Activated CD4-positive, alpha-beta T cell treated with anti-CD3 and anti-CD28 coated beads for 48 hours (primary cell): ENCODE measurements at places on chromosomes 5 and 9.

GRCh38 chr9:110099236-110100095 lies 108.5 kb downstream of the C9orf152 start:
- no peak for DNase-seq

- no peak for DNase-seq
Measured at GRCh38 chr9:133166392-133166791, 2.7 kb upstream of the GBGT1 start.

- no peak for DNase-seq
Measured at GRCh38 chr9:136082496-136083361, 12.4 kb downstream of the NACC2 start.

GRCh38 chr9:124652615-124653393 lies 118.3 kb downstream of the NR6A1 start:
- DNase-seq, result no peak

- no peak for DNase-seq
Measured at GRCh38 chr5:81154725-81155124, 78.4 kb upstream of the CKMT2 start.

- no peak for DNase-seq
Measured at GRCh38 chr9:20994486-20994885, 37.0 kb downstream of the HACD4 start.

DNA sequence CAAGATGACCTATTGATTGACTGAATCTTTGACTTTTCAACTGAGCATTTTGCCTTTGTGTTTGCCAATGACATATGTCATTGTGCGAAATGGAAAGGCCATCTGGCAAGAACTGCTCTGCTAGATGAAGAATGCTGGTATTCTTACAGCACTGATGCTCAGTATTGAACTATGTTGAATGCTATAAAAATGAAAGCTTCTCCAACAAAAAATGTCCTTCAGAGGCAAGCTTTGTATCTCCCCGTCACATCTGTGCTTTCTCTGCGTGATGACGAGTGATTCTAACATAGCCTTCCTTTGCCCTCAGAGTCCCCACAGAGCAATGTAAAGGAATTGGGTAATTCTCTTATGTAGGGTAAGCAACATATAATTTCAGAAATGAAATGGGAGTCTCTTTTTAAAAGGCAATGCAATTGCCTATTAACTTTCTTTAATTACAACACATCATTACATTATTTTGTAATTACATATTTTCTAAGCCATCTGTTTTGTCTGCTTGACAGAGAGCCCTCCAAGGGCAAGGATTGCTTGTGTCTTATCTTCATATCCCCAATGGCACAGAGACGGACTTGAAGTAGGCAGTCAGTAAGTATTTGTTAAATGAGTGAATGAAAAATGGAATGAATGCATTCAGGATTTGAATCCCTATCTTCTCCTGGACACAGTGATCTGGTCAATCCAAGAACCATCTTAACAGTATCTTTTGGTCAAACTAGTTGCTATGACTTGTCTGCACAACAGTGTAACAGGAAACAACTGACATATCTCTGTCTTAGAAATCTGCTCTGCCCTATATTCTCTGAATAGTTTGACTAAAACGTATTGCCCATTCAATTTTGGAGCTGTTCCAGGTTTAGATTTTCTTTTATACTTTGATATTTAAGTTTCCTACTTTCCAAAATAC lies 46.1 kb downstream of the ENC1 start:
- DNase-seq, result no peak

GRCh38 chr9:136338511-136338910 lies 11.2 kb downstream of the GPSM1 start:
- DNase-seq, result no peak

DNA sequence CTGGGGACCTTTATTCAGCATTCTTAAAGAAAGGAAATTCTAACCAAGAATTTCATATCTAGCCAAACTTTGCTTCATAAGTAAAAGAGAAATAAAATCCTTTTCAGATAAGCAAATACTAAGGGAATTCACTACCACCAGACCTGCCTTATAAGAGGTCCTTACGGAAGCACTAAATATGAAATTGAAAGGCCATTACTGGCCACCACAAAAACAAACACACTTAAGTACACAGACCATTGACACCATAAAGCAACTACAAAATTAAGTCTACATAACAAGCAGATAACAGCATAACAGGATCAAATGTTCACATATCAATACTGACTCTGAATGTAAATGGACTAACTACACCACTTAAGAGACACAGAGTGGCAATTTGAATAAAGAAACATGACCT lies 361.4 kb upstream of the POU5F2 start:
- DNase-seq, result no peak

GRCh38 chr5:106755066-106755465 lies 915.7 kb downstream of the EFNA5 start:
- no peak for DNase-seq

GRCh38 chr9:98874721-98875255 lies 67.3 kb downstream of the GALNT12 start:
- no peak for DNase-seq

DNA sequence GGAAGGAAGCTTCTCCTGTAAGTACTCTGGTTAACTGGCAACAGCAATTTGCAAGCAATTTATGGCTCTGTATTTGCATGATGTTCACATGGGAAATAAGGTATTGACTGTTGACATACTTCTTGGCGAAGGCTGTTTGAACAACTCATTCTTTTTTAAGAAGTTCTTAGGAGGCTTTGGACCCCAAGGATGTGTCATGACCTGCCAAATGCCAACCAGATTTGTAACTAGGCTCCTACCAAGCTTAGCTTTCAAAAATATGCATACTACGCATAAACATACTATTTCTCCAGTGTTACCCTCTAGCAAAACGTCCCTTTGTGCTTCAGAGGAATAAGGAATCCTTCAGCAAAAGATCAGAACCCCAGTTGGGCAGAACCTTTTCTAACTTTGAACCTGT lies 165.2 kb upstream of the MSX2 start:
- no peak for DNase-seq

- no peak for DNase-seq
Measured at GRCh38 chr5:1220351-1220750, 4.8 kb upstream of the SLC6A18 start.

GRCh38 chr5:161544350-161544765 lies 2.2 kb downstream of the GABRB2 start:
- peak; percentile 49 for DNase-seq

- DNase-seq, result peak; percentile 23
Measured at GRCh38 chr5:14946815-14947620, 75.4 kb upstream of the ANKH start.

DNA sequence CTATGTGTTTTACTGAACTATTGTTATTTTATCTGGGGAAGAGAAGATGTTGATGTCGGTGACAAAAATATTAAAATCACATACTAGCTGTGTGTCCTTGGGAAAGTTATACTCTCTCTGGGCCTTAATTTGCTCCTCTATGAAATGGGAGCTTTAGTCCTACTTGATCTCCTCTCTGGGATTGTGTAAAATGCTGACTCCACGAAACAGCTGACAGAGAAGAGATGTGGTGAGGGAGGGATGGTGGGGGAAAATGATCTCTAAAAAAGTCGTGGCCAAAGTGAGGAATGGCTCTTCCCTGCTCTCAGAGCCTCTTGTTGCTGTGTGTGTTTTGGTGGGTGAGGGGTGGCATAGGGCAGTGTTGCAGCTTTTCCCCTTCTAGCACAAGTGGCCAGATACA lies 173.7 kb downstream of the MELK start:
- DNase-seq, result no peak

GRCh38 chr5:178211095-178212048 lies 7.0 kb downstream of the HNRNPAB start:
- no peak for DNase-seq

DNA sequence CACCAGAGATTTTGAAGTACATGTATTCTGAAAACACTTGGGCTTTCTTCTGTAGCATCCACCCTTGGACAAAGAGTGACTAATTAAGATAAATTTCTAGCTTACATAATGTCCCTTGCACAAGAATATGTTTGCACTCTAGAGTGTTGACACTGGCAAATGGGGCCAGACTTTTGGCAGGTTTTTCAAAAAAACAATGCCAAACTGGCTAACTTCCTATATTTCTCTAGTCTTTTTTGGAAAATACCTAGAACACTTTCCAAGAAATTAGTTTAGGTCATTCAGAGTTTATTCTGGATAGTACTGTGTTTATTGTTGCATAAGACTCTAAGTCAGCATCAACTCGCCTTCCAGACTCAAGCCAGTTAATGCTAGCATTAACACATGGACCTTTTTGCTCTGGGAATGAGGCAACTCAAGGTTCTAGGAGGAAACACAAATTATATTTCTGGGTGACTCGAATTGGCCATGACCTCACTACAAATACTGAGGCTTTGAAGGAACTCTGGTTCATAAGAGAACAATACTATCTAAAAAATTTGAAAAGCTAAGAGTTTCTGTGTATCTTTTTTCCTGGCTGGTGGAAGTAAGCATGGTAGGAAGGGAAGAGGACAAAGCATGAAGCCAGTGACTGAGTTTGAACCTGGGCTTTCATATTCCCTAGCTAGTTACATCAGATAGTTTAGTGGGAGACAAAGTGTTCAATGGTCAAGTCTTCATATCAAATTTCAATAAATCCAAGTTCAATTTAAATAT lies 101.6 kb downstream of the NREP start:
- DNase-seq, result no peak

- peak; percentile 60 for DNase-seq
Measured at GRCh38 chr9:96219026-96219899, 82.7 kb downstream of the HSD17B3 start.

GRCh38 chr9:99516657-99517049 lies 294.6 kb downstream of the SEC61B start:
- peak; percentile 33 for DNase-seq

DNA sequence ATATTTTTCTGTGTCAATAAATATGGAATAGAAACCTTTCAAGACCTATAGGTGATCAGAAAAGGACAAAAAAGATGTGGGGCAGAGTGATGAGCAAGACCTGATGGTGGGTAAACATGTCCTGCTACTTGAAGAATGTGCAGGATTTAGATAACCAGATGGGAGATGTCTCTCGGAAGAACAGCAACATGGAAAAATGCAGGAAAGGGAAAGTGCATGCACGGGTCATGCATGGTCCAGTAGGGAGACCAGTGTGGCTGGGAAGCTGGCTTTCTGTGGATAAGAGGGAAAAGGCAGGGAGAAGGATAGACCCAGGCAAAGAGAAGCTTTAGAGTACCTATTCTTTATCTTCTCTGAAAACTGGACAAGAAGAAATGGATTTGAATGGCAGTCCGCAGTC lies 7.1 kb upstream of the CAST start:
- no peak for DNase-seq

DNA sequence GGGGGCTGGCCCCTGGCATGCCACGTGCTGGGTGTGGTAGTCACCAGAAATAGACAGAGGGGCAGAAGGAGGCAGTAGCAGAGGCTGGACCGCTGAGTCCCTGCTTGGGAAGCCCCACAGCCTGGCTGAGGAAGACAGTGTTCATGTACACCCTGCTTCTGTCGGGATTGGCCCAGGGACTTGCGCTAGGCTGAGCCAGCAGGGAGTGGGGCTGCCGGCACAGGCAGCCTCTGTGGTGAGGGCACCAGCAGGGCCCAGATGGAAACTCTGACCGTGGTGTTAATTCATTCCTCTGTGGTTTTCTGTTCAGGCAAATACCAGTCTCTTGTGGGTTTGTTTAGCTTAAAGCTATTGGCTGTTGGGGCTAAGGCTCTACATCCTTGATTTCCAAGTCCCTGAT lies 108.6 kb upstream of the RAD23B start:
- peak; percentile 29 for DNase-seq

GRCh38 chr5:93598091-93599000 lies 15.3 kb downstream of the NR2F1 start:
- no peak for DNase-seq

GRCh38 chr5:95718203-95718602 lies 12.9 kb upstream of the RHOBTB3 start:
- DNase-seq, result peak; percentile 31

DNA sequence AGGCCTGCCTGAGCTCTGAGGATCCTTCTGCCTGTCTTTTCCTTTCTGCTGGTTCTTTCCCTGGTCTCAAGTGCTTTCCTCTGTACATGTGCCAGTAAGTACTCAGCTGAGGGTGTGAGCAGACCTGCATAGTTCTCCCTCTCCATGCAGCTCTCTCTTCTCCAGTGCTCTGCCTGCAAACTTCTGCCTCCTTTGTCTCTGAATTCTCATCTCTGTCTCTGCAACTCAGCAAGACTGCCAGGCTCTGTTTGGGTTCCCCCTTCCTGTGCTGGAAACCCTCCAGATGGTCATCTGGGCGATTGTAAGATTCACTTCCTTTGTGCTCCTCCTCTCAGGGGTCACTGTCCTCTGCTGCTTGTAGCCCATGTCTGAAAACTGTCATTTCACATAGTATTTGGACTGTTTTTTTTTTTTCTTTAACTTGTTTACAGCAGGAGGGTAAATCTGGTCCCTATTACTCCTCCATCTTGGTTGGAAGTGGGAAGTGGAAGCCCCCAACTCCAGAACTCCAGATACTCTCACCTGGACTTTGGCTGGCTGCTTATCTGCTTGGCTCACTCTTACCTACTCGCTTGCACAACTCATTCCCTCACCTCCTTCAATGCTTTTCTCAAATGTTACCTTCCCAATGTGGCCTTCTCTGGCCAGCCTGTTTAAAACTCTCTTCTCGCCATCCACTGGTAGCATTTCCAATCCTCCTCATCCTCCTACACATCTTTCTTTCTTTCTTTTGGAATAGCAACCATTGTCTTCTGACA lies 175.3 kb upstream of the TBC1D2 start:
- no peak for DNase-seq

- DNase-seq, result no peak
Measured at GRCh38 chr5:75405296-75405695, 68.3 kb downstream of the HMGCR start.

GRCh38 chr5:179270581-179271427 lies 74.5 kb downstream of the ADAMTS2 start:
- no peak for DNase-seq

GRCh38 chr5:132190161-132190817 lies 37.4 kb downstream of the P4HA2 start:
- peak; percentile 18 for DNase-seq

DNA sequence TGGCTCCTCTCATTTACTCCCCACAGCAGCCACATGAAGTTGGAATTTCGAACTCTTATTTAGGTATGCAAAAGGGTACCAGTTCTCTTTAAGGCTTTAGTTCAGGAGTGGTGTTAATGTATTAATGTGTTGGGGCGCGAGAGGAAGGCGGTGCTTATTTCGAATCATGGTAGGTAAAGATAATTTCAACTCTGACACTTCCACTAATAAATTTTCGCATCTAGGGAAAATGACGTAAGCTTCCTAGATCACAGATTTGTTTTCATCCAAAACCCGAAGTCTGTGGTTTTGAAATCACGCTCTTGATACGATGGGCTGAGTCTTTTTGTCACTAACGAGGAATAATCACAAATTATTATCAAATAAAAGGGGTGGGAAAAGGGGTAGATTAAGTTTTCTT lies 681 bp downstream of the PPWD1 start:
- DNase-seq, result no peak

GRCh38 chr5:148828511-148829247 lies 2.3 kb downstream of the ADRB2 start:
- DNase-seq, result no peak
